GM23338 (cell line): ENCODE measurements at places on chromosomes 11 and 22.
A peak's percentile ranks its signal among the peaks of the same experiment; 100 is the strongest.

DNA sequence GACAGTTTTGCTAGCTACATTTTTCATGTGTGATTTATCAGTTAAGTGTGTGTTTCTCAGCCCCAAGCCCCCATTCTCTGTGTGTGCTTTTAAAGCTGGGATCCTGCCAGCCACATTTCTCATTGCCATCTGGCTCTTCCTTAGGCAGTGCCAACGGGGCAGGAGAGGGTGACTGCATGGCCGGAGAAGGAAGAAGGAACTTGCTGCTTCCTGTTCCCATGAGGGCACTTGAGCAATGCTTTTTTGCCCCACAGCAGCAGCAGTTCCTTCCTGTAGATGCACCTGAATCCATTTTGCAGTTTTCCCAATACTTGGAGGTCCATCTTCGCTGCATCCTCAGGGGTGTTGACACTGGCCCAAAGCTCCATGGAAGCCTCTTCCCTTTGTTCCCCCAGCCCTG, 37.5 kb downstream of the TNRC6B start:
- DNase-seq: no peak

- no peak for DNase-seq
Observed at GRCh38 chr11:30150425-30150824, 80.4 kb upstream of the FSHB start.

DNA sequence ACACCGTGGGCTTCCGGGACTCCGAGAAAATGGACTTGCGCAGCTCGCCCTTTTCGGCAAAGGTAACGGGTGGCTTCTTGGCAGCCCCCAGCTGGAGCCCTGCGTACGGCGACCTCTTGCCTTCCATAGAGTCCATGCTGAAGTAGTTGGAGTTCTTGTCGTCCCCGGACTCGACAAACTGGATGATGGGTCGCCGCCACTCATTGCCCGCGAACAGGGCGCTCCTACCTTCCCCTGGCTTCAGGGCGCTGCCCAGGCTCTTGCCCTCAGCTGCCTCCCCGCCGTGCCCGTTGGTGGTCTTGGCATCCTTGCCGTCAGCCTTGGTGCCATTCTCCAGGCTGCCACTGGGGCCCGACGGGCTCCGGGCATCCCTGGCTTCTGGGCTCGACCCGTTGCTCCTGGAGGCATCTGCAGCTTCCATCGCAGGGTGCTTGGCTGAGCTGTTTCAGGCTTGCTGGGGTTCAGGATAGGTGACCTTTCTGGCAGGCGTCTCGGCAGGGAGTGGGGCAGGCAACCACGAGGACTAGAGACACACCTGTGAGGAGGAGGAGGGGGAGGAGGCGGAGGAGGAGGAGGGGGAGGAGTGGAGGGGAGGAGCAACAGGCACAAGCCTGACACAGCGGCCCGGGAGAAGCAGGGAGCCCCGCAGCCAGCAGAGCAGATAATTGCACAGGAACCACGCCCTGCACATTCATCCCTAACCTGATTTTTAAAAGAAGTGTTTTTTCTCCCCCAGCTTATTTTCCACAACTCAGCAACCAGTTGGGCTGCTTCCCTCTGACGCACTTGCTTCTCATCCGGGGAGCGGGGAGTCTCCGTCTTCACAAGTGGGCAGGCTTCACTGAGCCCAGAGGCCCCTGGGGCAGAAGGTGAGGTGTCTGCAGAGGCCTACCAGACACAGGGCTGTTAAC, at the start of gene TRIM29:
TRIM29 (minus strand) TSS at position 503 of the 911 bp plus-strand sequence; CDS start at position 421, 82 bp downstream.
- DNase-seq: no peak

GRCh38 chr11:48096588-48097525, 116.5 kb downstream of the PTPRJ start:
- peak; percentile 61 for DNase-seq

GRCh38 chr22:47337161-47337621, 574.7 kb downstream of the TBC1D22A start:
- DNase-seq: no peak

GRCh38 chr11:70788248-70789022, 390.1 kb downstream of the CTTN start:
- DNase-seq: no peak

DNA sequence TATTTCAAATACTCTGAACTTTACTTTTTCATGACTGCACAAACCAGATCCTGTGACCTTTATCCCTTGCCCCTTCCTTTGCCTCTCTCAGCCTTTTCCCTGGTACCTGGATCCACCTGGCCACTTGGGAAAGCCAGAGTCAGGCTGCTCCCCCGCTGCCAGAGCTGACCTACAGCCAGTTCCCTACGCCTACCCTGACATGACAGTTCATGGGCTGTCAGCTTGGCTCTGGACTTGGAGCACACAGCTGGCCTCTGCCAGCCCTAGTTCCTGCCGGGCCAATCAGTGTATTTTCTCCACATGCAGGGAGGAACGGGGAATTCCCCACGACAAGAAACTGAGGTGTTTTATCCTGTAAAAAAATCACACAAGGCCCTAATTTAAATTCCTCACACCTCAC, 382.6 kb downstream of the INSC start:
- DNase-seq: no peak

DNA sequence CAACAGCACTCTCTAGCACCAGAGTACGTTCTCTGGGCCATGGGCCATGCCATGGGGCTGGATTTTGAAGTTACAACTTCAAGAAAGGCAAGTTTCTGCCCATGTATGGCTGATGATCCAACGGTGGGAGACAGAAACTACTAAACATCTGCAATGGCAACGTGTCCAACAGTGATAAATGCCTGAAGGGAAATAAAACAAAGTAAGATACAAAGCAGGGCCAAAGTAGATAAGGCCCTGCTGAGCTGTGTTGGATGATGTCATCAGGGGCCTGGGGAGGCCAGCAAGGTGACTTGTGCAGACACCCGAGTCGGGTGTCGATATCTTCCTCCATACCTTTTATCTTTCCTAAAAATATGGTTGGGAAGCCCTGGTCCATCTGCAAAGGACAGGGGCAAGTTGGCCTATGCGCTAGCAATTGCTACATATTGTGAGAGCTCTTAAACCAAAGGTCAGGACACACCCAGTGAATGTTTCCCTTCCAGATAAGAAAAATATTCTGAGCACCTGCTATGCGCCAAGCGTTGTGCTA, 487.2 kb downstream of the MN1 start:
- DNase-seq: no peak

GRCh38 chr11:47392546-47393162, 14.3 kb upstream of the SPI1 start:
- DNase-seq: no peak

DNA sequence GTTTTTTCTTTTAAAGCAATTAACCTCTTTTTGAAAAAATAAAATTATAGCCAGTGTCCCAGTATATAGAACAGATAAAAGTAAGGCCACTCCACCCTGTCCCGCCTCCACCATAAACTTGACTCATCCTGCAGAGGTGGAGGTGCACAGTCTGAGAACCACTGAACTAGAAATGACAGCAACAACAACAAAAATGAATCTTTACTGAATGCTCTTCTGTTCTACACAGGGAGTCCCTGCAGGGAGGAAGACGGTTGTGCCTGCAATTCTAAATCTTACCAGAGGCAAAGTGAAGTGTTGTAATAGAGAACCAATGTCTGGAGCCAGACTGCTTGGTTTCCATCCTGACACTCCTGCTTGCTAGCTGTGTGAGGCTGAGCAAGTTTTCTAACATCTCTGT, 162.3 kb downstream of the FBXO7 start:
- DNase-seq: no peak

- no peak for DNase-seq
Observed at GRCh38 chr11:70834984-70835560, 417.3 kb downstream of the SHANK2 start.

- DNase-seq: no peak
Observed at GRCh38 chr22:44456661-44457412, 41.2 kb downstream of the RTL6 start.

DNA sequence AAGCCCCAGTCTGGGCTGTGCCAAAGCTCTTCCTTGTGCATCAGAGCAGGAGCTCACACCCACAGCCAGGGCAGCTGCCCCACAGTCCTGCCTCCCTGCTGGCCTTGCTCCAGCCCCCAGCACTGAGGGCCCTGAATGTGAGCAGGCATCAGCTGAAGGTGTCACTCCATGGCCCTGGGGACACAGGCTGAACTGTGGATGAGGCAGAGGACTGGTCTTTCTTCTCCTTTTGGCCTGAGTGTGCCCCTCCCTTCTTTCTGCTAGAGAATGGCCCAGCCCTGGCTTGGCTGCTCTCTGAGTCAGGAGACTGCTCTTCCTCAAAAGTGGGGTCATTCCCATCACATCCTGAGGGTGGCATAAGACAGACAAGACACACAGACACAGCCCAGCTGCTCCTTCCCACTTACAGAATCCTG, 16.2 kb downstream of the OTOG start:
- DNase-seq: peak; percentile 73

- DNase-seq: no peak
Observed at GRCh38 chr11:123107945-123108495, 46.1 kb upstream of the HSPA8 start.

GRCh38 chr11:101444164-101444563, 139.6 kb downstream of the TRPC6 start:
- DNase-seq: no peak

DNA sequence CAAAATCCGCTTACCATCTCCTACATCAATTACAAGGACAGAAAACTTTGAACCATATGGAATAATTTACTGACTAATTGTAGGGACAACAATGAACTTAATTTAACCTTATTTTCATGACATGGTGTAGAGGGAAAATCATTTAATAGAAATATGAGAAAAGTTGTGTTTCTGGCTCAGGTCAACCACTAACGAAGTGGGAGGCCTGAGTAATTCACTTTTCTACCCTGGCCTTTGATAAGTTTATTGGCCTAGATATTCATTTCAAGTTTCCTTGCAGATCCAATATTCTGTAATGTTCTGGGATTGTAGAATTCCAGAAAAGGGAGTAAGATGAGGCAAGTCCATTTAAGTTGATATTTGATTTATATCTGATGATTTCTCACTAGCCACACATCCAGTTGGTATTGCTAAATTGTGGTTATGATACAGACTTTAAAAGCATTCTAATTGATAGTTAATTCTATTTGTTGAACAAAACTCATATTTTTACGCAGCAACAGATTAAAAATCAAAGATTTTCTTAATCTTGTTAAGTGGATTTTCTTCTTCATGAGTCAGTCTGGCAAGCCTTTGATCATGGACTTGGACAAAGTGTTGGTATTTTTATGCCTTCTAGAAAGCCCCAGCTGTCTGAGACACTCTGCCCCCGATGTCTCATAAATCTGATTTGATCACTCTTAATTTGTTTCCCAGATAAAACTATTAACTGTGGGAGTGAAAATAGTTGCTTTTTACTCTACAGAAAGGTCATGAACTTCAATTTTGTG, 336.5 kb downstream of the TMEM135 start:
- DNase-seq: no peak

GRCh38 chr22:43976861-43977795, 21.9 kb downstream of the SAMM50 start:
- DNase-seq: no peak

GRCh38 chr11:123233280-123233974, 38.4 kb upstream of the CLMP start:
- DNase-seq: no peak

GRCh38 chr22:48827904-48828555, 999.6 kb downstream of the BRD1 start:
- DNase-seq: no peak

- no peak for DNase-seq
Observed at GRCh38 chr11:103413266-103413888, 304.2 kb downstream of the DYNC2H1 start.

GRCh38 chr11:113681282-113681681, 24.8 kb downstream of the TMPRSS5 start:
- DNase-seq: no peak

DNA sequence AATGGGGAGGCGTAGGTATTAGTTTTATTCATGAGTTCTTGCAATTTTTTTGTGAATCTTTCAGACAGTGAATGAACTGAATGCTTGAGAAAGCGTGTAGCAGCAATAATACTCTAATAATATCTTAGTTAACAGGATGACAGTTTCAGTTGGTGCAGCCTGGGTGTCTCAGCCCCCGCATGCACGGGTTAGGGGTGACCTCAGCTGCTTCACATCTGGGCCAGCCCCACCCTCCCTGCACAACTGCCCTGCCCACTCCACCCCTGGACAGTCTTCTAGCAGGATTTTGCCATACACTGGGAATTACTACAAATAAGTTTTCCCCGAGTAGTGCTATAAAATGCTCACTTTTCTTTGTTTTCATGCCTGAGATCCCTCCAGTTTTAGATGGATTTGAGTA, 83.2 kb downstream of the ST3GAL4 start:
- DNase-seq: no peak

GRCh38 chr11:78341841-78342240, 75.8 kb downstream of the GAB2 start:
- DNase-seq: no peak

GRCh38 chr11:69644071-69644961, 3.4 kb downstream of the CCND1 start:
- no peak for DNase-seq

DNA sequence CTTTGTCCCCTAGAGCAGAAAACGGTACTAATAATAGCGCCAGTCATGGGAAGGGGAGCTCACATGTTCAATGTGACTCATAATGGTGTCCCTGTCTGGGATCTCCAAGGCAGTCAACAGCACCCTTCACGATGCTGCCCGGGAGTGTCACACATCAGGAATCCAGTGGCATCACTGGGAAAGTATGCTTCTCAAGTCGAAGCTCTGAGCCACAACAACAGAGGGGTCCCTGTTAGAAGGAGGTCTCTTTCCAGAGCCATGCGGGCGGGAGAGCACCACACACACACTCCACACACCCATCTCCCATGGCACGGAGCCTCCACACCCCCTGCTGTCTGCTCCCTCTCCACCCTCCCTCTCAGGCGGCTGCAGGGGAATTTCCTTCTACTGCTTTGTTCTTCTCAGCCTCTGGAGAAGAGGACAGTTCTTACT, 119.7 kb downstream of the ETS1 start:
- DNase-seq: no peak

DNA sequence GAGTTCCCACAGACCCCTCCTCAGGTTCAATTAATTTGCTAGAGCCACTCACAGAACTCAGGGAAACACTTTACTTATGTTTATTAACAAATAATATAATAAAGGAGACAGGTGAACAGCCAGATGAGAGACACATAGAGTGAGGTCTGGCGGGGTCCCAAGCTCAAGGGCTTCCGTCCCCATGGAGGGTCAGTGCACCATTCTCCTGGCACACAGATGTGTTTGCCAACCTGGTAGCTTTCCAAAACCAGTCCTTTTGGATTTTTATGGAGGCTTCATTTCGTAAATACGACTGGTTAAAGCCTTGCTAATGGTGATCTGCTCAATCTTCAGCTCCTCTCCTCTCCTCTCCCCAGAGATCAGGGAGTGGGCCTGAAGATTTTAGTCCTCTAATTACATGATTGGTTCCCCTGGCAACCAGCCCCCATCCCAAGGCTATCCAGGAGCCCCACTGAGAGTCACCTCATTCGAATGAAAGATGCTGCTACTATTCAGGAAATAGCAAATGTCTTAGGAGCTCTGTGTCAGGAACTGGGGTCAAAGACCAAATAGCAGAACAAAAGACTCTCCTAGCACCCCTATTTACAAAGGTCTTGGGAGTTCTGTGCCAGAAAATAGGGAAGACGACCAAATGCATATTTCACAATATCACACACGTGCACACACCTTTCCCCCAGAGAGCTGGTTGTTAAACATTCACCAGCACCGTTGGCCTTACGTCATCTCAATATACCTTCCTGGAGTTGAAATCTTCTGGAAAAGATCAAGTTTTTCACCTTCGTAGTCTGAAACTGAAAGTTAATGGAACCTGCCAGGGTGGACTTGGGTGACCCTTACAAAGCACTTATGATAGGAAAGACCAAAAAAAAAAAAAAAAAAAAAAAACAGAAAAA, 23.8 kb upstream of the CAPRIN1 start:
- no peak for DNase-seq
